Forelimb muscle (tissue), 1 donor: ENCODE measurements at places on chromosomes 16 and 17.

- DNase-seq: no peak
Measured at GRCh38 chr16:10128397-10129258, 53.6 kb downstream of the GRIN2A start.

GRCh38 chr17:44867841-44868240, 20.2 kb downstream of the HIGD1B start:
- DNase-seq: no peak

DNA sequence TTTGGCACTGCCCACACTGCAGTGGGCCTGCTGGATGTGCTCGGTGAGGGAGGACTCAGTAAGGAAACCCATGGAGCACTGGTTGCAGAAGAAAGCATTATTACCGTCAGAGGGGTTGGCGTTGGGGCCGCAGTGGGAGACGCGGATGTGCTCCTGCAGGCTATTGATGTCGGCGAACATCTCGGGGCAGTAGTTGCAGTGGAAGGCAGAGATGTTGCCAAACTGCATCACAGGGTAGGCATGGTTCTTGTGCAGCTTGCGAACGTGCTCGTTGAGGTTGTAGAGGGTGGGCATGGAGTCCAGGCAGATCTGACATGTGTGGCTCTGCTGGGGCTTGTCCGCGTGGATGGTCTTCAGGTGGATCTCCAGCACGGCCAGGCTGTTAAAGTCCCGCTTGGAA, 218.4 kb downstream of the ZNF423 start:
- no peak for DNase-seq

DNA sequence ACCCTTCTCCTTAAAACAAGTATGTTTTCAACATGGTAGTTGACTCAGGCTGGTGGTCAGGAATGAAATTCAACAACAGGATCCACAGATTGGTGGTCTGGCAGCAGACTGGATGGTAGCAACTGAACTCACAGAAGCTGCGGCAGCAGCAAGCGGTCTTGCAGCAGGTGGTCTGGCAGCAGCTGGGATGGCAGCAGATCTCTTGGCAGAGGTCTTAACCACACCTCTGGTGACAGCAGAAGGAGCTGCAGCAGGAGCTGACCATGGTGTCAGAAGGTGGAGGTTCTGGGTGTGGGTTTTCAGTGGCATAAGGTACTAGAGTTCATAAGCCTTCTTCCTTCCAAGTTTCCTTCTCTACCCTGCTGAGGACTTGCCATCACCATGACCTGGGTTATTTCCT, 2.2 kb upstream of the KRTAP4-1 start:
- no peak for DNase-seq

DNA sequence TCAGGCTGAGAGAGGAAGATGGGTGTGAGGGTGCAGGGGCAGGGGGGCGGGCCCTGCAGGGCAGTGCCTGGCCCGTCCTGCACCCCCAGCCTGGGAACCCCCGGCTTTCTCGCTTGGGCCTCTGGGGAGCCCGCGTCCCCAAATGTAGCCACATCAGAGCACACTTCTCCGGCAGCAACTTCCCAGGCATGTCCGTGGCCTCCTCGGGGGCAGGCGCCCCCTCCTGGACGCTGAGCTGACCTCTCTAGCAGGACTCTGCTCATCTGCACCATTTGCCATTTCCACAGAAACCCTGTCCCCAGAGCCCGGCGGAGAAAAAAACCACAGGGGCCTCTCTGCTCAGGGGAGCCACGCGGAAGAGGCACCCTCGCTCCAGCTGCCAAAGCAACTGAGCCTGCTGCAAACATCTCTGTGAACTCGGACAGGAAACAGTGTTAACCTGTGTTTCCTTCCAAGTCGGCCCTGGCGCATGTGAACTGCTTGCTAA, 63.4 kb downstream of the KLHDC4 start:
- DNase-seq: no peak

- DNase-seq: no peak
Measured at GRCh38 chr17:46264456-46265198, 30.3 kb upstream of the LRRC37A start.

GRCh38 chr16:57240851-57241250, 4.2 kb upstream of the ARL2BP start:
- DNase-seq: no peak

- no peak for DNase-seq
Measured at GRCh38 chr17:7108981-7109380, 5.6 kb downstream of the ASGR2 start.

GRCh38 chr17:2250140-2251095, 53.2 kb downstream of the SMG6 start:
- DNase-seq: no peak

DNA sequence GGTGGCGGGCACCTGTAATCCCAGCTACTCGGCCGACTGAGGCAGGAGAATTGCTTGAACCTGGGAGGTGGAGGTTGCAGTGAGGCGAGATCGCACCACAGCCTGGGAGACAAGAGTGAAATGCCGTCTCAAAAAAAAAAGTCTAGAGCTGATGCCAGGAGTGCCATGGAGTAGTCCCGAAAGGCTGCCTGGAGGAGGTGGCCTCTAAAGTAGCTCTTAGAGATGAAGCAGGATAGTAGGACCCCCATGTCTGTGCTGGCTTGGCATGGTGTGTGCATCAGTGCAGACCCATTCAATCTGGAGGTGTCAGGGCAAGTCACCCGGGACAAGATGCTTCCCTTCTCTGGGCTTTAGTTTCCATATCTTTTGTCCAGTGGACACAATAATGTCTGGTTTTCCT, 6.3 kb downstream of the RAP1GAP2 start:
- DNase-seq: no peak

GRCh38 chr17:62150471-62150870, 85.4 kb upstream of the MED13 start:
- no peak for DNase-seq

- no peak for DNase-seq
Measured at GRCh38 chr16:48611329-48612137, 1.6 kb upstream of the N4BP1 start.
